ENCODE measurements at places on chromosomes 11 and 22.

DNA sequence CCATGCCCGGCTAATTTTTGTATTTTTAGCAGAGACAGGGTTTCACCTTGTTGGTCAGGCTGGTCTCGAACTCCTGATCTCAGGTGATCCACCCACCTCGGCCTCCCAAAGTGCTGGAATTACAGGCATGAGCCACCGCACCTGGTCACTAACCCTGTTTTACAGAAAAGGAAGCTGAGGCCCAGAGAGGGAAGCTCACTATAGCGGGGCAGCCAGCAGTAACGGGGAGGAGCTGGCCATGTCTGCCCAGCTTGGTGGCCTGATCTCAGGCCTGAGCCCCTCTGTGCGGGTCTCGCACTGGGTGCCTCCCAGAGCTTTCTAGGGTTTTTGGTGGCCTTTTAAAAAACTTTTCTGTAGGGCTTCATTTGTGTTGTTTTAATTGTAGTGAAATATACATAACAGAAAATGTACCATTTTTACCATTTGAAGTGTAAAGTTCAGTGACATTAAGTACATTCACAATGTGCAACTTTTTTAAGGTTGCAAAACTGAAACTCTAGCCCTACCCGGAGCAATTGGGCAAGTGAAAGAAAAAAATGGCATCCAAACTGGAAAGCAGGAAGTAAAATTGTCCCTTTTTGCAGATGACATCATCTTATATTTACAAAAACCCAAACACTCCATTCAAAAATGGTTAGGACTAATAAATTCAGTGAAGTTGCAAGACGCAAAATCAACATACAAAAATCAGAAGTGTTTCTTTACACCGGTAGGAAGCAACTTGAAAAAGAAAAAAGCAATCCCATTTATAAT is 14.5 kb upstream of the CYTH4 start:
- no peak for DNase-seq

DNA sequence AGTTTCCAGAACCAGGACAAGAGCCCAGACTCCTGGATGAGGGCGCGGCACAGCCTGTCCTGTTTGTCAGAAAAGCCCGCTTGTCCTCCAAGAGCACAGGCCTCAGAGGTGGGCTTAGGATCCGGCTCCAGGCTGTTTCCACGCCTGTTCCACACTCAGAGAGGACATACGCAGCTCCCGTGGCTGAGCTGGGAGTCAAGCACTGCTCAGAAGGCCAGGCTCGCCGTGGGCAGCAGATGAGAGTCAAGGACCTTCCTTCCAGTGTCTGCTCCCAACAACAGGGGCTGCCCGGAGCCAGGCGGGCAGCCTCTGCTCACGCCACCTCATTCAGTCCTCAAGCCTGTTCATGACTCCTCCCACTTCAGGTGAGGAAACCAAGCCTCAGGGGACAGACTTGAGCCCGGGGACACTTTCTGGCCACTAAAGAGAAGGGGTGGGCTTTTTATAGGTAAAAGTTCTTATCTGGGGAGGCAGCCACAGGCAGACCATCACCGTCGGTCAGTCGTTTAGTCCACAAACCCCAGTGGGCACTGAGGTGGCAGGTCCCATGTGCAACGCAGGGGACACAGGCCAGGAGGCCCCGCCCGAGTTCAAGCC is 3.8 kb downstream of the CYB5R3 start:
- no peak for DNase-seq

DNA sequence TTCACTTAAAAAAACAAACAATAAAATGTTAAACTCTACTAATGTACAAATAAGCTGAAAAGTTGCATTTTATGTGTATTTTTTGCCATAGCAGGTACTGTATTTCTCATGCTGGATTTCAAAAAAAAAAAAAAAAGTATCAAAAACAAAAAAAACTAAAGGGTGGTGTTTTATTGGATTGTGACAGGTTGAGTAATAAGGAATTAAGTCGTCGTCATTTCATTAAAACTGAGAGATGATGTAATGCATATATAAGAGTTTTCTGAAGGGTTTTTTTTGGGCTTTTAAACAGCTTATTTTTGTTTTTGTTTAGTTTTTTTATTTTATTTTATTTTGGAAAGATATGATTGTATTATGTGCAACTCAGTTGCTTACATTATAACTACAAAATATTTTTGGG is 10.9 kb upstream of the ADSL start:
- no peak for DNase-seq

- no peak for DNase-seq
These were observed 19.2 kb downstream of the THAP12 start for GRCh38 chr11:76361776-76362175.

DNA sequence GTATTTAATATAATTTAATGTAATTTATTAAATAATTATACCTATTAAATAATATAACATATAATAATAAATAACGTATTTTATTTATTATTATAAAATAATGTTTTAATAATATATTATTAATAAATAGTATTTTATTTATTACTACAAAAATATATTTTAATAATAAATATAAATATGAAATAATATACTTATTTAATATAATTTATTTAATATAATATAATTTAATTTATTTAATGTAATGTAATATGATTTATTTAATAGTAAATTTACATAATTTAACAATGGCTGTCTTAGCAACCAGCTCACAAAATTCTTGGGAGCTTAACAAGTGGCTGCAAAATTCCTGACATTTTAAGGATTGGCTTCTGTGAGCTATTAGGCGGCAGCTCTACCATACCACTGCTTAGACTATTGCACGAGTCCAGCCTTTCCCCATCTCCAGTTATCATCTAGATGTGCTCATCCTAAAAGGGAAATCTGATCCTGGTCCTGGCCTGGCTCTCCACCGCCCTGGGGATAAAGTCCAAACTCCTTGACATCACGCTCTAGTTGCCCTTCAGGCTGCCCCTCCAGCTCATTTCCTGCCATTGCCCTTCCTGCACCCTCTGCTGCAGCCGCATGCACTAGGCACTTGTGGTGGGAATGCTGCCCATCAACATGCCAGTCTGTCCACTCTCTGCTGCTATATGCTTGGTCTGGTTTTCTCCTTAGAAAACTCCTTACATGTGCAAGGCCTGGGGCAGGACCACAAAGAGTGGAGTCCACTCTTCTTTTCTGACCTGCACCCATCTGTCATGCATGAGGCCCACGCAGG is 9.8 kb downstream of the MMP20 start:
- DNase-seq, result no peak

DNA sequence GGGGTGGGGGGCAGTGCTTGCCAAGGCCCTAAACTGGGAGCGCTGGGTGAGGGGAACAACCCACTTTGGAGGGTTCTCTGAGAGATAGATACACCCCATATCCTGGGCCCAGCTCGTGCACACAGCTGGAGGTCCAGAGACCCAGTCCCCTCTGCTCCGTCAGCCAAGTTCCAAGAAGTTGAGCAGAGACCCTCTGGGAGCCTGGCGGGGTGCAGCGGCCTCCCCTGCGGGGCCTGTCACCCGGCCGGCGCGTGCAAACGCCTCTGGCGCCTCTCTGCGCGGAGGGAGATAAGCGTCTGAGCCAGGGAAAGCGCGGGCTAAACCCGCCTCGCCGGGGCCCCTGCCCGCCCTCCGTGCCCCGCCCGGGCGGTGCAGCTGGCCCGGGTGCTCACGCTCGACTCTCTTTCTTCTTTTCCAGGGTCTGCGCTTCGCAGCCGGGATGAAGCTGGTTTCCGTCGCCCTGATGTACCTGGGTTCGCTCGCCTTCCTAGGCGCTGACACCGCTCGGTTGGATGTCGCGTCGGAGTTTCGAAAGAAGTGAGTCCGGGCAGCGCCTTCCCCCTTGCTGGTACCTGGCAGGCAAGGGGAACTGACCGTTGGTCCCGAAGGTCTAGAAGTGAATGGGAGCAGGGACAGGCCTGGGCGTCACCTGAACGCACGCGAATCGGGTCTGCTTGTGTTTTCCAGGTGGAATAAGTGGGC is 540 bp downstream of the ADM start:
- no peak for DNase-seq

DNA sequence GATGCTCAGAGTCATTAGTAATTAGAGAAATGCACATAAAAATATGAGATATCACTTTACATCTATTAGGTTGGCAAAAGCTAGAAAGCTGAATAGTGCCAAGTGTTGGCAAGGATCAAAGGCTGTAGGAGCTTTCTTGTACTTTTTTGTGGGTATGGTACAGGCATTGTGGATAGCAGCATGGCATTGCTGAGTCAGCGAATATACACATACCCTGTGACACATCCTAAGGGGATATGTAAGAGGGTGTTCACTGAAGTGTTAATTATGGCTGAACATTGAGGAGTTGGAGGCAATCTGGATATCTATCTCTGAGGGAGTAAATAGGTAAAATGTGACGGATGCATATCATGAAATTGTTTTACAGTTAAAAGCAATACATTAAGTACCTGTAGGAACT is 27.0 kb upstream of the IL18BP start:
- DNase-seq, result no peak

- DNase-seq, result no peak
These were observed 2.3 kb downstream of the ANO9 start for GRCh38 chr11:439315-440064.

GRCh38 chr11:103396237-103396636 is 287.0 kb downstream of the DYNC2H1 start:
- no peak for DNase-seq

GRCh38 chr11:133082453-133082781 is 449.9 kb downstream of the OPCML start:
- DNase-seq, result peak; percentile 53

- DNase-seq, result peak; percentile 28
These were observed 3.1 kb downstream of the PPP2R1B start for GRCh38 chr11:111762981-111763643.

- no peak for DNase-seq
These were observed 45.5 kb downstream of the ADM start for GRCh38 chr11:10350334-10350733.

- DNase-seq, result no peak
These were observed 87.7 kb upstream of the OPCML start for GRCh38 chr11:133619973-133620372.

DNA sequence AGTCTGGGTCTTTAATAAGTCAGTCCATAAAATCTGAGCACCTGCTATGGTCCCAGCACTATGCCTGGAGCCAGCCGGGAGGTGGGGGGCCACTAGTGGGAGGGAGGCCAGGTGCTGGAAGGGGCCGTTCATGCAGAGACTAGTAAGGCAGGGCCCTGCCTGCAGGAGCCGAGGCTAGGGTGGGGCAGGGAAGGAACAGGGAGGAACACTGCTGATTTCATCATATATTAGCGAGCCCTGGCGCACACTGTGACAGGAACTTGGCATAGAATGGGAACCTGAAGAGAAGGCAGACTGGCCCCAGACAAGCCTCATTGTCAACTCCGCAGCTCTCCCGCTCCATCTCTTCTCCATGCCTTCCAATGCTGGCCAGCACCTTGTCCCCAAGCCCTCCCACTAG is 7.1 kb downstream of the VSIG10L2 start:
- peak; percentile 80 for DNase-seq

- no peak for DNase-seq
These were observed 434.7 kb downstream of the TBC1D22A start for GRCh38 chr22:47196881-47197772.

GRCh38 chr11:101862391-101863233 is 52.2 kb upstream of the CEP126 start:
- DNase-seq, result peak; percentile 29

GRCh38 chr11:92768121-92768840 is 201.2 kb upstream of the MTNR1B start:
- DNase-seq, result no peak

GRCh38 chr11:36684840-36685801 is 87.1 kb upstream of the RAG2 start:
- DNase-seq, result no peak

- DNase-seq, result no peak
These were observed 38.3 kb upstream of the MYH9 start for GRCh38 chr22:36425977-36426523.

DNA sequence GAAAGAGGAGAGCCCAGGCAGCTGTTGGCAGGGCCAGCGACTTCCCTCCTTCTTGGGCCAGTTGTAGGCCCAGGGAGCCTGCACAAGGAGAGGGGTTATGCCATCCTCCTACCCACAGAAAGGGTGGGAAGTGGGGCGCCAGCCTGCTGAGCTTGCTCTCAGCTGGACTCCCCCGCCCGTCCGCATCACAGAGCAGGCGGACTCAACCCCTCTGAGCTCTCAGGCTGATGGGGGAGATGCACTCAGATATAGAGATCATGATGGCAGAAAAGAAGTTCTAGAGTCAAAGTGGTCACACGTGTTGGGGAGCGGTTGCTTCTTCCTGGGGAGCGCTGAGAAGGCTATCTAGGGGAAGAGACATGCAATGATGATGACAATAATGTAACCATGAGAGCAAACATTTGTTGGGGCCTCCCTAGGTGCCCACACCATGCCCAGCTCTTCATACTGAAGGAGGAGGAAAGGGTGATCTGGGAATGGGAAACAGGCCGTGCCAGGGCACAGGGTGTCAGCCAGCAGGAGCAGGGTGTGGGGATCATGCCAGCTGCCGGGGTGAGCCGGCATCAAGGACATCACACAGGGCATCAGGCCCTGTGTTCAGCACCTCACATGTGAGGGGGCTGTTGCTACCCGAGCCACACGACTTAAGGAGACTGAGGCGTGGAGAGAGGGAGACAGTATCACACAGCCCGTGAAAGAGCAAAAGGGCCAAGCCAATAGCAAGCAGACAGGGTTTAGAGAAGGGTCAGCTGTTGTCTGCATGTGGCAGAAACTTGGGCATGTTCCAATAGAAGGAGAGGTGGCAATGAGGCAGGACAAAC is 7.7 kb downstream of the SLC35E4 start:
- no peak for DNase-seq

- no peak for DNase-seq
These were observed 971.9 kb downstream of the BRD1 start for GRCh38 chr22:48855593-48856307.

DNA sequence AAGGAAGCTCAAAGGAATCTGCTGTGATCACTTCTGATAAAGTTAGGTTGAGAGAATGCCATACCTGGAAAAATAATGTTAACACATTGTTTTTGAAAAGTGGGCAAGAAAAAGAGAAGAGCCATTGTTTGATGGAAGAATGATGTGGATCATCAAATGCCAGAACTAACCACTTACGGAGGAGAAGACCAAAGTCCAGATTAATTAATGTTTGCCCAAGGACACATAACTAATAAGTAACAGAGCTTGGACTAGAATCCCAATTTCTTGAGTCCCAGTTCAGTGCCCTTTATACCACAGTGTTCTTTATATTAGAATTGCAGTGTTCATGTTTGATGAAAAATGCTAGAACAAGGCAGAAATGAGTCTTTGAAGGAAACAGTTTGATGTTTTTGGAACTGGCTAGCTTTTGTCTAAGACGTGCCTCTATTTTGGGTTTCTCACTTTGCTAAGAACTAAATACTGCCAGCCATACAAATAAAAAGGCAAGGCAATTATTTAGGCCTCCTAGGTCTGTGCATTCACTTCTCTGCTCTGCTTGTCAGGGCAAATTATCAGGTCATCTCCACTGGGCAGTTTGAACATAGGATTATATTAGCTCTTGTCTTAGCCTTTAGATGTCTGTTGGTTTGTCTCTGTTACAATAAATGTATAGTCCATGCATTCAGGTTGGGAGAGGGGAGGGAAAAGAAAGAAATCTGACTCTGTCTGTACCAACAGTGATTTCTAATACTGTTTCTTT is 72.3 kb downstream of the TRIM44 start:
- DNase-seq, result no peak

GRCh38 chr11:130087294-130087926 is 17.7 kb downstream of the APLP2 start:
- DNase-seq, result no peak
